Renal cortical epithelial cell (primary cell): ENCODE measurements at places on chromosomes 13 and 19. TPM values are rescaled to one million over a fixed set of nuclear protein-coding genes. Genes with fewer than 3 reads are reported as not detected.

Gene RPL18A
- 517 and 1,457 TPM in 2 replicates for total RNA-seq

Gene PRR36
- 0.17 and 0.35 TPM in 2 replicates for total RNA-seq

Gene NAT14
- 21.2 and 39.4 TPM in 2 replicates for total RNA-seq

Gene CGB8
- 1.2 TPM in 1 of 2 replicates, not detected in the other for total RNA-seq

Gene CBY2
- 0.05 TPM in 1 of 2 replicates, not detected in the other for total RNA-seq

Gene ATP4B
- not detected in 2 replicates for total RNA-seq

Gene IGSF23
- 0.17 and 2.7 TPM in 2 replicates for total RNA-seq

Gene ENOX1
- total RNA-seq = 0.52 and 2.7 TPM in 2 replicates

Gene PRRG2
- 4.2 and 7.2 TPM in 2 replicates for total RNA-seq

Gene VSIG10L
- total RNA-seq = 0.17 and 1.2 TPM in 2 replicates

Gene FKRP
- 19.4 and 22.4 TPM in 2 replicates for total RNA-seq

Gene MBD3L2
- total RNA-seq = not detected in 2 replicates

Gene MBD3L3
- not detected in 2 replicates for total RNA-seq

Gene LILRB5
- total RNA-seq = not detected in 2 replicates

Gene KRTDAP
- not detected in 2 replicates for total RNA-seq
